Sciatic nerve (tissue), 2 donors: ENCODE measurements at places on chromosomes 12 and 14.

DNA sequence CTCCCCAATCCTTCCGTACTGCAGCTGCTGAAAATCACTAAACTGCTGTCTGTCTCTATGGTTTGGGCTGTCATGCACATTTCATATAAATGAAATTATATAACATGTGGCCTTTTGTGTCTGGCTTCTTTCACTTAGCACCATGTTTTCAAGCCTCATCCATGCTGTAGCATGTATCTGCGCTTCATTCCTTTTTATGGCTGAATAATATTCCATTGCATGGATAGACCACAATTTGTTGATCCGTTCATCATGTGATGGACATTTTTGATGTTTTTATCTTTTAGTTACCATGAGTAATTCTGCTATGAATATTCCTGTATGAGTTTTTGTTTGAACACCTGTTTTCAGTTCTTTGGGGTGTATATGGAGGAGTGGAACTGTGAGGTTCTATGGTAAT, 32.6 kb upstream of the MED13L start:
- no peak for DNase-seq

GRCh38 chr12:75550401-75551240, 39.2 kb upstream of the KRR1 start:
- no peak for DNase-seq

GRCh38 chr14:103288076-103288766, 45.8 kb upstream of the EIF5 start:
- no peak for DNase-seq

GRCh38 chr14:95185767-95186392, 28.6 kb upstream of the DICER1 start:
- no peak for DNase-seq

- no peak for DNase-seq
Measured at GRCh38 chr14:86015511-86015910, 485.6 kb downstream of the FLRT2 start.
